ENCODE measurements at places on chromosomes 5 and 9.

DNA sequence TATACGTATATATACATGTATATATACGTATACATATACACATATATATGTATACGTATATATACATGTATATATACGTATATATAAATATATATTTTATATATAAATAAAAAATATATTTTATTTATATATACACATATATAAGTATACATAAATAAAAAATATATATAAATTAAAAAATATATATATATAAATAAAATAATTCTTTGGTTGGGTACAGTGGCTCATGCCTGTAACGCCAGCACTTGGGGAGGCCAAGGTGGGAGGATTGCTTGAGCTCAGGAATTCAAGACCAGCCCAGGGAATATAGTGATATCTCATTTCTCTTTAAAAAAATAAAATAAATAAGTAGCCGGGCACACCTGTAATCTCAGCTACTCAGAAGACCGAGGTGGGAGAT, 155.0 kb downstream of the CDC42SE2 start:
- no peak for DNase-seq

- no peak for DNase-seq
These were observed 298.6 kb upstream of the SLC24A2 start for GRCh38 chr9:20087481-20087880.

- DNase-seq: no peak
These were observed 22.0 kb upstream of the ARHGAP26 start for GRCh38 chr5:142748132-142748531.

GRCh38 chr5:90783460-90784333, 225.1 kb downstream of the ADGRV1 start:
- DNase-seq: peak; percentile 67

GRCh38 chr9:134403292-134403681, 77.0 kb downstream of the RXRA start:
- DNase-seq: no peak

DNA sequence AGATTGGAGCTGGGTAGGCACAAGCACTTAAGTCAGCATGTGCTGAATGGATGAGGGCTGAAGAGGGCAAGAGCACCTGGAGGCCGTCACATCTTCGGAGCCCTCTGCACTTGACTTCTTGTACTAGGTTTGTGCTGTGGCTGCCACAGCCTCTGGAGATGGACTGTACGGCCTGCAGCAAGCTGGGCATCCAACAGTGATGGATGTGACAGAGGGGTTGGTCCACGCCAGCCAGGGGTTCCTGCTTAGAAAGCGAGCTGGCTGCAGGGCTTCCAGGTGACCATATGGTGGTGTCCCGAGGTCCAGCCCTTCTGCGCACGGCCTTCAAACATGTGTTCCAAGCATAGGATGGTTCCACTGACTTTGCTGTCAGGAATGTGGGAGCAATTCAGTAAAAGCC, 65.1 kb upstream of the PHYKPL start:
- no peak for DNase-seq

- no peak for DNase-seq
These were observed 30.5 kb upstream of the MAP1B start for GRCh38 chr5:72076621-72077300.

DNA sequence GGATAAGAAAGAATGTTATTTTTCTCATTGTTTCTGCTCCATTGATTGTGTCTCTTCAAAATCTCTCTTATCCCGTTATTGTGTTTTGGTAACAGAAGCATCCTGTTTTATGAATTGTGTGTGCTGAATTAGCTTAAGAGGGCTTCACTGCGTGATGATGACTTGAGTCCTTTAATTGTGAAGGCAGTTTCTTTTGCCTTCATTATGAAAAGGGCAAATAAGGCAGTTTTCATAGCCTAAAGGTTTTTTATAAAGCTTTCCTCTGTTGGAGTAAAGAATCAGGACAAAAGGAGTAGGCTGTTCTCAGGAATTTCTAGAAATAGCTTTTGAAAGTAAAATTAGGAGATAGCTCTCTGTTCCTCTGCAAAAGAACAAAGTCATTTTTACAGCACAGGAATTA, 169.8 kb downstream of the FOCAD start:
- no peak for DNase-seq

GRCh38 chr5:76662521-76662920, 39.3 kb upstream of the F2RL2 start:
- no peak for DNase-seq

DNA sequence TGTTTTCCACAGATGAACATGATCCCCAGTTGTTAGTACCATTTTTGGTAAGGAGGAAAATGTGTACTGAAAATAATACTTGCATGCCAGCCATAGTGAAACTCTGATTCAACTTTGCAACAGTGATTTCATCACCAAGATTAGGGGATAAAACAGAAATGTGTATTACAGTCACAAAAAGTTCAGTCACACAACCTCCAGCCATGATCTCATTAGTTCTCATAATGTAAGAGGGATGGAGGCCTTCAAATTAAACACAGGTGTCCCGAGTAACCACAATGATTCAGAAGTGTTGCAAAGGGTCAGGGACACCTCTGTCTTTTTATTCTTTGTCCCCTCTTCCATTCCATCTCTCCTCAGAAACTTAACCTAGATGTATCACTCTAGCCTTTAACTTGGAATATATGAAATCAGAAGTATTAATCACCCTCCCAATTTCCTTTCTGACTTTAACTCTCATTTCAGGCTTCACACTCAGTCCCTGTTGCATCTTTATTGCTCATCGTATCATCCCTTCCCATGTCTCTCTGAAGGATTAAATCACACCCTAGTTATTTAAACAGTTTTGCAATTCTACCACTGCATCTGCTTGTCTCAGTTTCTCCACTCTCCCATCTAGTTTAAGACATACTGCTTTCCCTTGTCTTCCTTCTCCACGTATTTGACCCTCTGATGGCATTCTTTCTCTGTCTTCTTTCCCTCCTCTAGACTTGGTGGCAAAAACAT, 291.2 kb downstream of the ADAMTS6 start:
- no peak for DNase-seq

GRCh38 chr5:73321757-73322436, 126.7 kb downstream of the FOXD1 start:
- no peak for DNase-seq

DNA sequence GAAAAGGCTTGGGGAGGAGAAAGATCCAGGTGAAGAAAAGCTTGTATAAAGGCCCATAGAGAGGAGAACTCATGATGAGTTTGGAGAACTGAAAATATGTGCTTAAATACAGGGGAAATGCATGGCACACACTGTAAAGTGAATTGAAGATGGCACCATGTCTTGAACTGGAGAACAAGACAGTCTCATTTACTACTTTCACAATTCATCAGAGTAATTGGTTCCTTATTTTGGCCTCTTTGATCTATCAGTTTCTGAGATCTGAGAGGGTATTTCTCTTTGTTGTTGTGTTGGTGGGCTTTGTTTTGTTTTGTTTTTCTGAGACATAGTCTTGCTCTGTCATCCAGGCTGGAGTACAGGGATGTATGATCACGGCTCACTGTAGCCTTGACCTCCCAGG, 98.2 kb downstream of the CEMIP2 start:
- DNase-seq: no peak

- no peak for DNase-seq
These were observed 155.1 kb upstream of the ARRDC3 start for GRCh38 chr5:91538179-91538578.

DNA sequence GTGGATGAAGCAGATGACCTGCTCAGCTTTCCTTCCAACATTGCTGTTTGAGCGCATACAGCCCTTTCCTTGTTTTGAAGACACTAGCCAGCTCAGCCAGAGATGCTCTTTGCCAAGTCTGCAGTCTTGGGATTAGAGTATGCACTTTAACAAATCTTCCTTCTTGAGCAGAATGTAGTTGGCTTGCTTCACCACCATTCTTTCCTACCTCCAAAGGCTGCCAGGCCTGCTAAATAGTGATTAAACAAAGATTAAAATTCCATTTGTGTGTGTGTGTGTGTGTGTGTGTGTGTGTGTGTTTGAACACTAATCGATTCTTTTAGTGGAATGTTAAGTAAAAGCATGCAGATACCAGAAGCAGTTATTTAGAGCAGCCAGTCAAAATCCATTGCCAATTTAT, 97.6 kb downstream of the GALNT10 start:
- DNase-seq: no peak

GRCh38 chr9:81683704-81684103, 5.6 kb downstream of the TLE1 start:
- no peak for DNase-seq

- DNase-seq: no peak
These were observed 3.1 kb downstream of the KLF9 start for GRCh38 chr9:70411121-70411929.

DNA sequence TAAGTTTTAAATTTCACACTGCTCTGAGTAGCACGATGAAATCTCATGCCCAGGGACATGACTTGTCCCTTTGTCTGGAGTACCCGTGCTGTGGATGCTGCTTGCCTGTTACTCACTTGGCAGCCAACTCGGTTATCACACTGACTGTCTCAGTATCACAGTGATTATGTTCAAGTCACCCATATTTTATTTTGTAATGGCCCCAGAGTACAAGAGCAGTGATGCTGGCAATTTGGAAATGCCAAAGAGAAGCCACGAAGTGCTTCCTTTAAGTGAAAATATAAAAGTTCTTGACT, 22.8 kb upstream of the SCGB3A2 start:
- DNase-seq: no peak

GRCh38 chr5:105207066-105207465, 1644.5 kb upstream of the NUDT12 start:
- DNase-seq: no peak

GRCh38 chr5:169020102-169020501, 280.8 kb downstream of the SLIT3 start:
- DNase-seq: no peak

GRCh38 chr5:115749016-115749415, 67.4 kb downstream of the CDO1 start:
- no peak for DNase-seq

- DNase-seq: no peak
These were observed 109.0 kb upstream of the SMC2 start for GRCh38 chr9:103985077-103985476.

GRCh38 chr5:40474250-40474649, 205.5 kb upstream of the PTGER4 start:
- no peak for DNase-seq

GRCh38 chr5:117788596-117788995, 1199.8 kb downstream of the DTWD2 start:
- no peak for DNase-seq

GRCh38 chr5:181190711-181191525, 14.1 kb downstream of the TRIM7 start:
- no peak for DNase-seq

DNA sequence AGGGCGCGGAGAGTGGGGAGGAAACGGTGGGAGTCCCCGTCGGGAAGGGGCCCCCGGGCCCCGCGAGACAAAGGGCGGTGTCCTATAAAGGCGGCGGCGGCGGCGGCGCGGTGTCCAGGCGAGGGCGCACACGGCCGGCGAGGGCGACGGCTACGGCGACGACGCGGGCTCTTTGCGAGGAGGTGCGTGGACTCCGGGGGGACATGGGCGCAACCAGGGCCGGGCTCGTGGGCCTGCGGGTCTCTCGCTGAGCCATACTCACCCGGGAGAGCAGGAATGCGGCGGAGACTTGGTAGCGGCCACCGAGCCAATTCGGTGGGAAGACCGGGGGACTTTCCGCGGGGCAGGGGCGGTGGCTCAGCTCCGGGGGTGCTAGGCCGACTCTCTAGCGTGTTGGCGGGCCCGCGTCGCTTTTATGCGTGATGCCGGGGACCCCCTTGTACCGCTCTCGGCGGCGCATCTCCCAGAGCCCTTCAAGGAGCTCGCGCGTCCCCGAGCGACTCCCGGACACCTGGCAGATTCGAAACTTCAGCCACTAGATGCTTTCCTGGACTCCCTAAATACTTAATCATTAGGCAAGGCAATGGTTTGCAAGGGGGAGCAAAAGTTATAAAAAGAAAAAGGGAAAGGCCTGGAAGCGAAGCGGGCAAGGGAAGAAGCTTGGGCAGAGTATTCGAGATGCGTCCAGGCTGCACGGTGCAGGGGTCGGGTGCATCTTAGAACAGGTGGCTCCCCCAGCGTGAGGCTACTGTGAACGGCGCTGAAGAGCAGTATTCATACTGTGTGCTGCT, 5.9 kb upstream of the TAL2 start:
- DNase-seq: no peak

DNA sequence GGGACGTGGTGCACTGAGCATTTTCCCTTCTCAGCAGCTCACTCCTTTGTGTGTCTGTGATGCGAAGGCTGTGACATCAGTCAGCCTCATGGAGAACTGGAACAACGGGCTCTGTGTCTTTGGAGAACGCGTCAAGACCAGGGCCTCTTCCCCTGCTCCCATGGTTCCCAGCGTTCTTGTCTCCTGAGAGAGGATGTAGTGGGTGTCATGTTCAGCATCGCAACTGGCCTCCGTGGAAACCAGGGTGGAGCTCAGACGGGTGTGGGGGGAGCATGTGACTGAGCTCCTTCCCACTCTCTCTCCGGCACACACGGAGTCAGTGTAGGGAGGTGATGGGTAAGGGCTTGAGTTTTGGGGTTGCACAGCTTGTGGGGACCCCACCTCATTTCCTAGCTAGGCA, 59.7 kb downstream of the TENT4A start:
- no peak for DNase-seq

DNA sequence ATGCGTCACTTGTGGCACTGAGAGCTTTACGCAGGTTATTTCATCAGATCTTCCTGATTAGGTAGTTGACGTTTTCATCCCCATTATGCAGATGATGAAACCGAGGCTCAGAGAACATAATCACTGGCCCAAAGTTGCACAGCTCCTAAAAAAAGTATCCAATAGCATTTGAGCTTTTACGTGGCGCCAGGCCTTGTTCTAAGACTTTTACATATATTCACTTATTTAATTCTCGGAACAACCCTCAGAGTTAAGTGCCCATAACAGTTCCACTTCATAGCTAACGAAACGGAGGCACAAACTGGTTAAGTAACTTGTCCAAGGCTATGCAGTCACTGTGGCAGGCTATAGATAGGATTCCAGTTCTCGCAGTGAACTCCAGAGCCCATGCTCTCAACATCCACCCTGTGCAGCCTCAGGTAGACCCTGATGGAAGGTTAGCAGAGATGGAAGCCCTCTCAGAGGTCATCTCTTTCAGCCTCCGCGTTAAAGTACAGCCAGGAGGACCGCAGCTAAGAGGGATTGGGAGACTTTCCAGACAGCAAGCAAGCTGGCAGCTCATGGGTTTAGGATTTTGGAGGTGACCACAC, 39.3 kb downstream of the AMBP start:
- no peak for DNase-seq

DNA sequence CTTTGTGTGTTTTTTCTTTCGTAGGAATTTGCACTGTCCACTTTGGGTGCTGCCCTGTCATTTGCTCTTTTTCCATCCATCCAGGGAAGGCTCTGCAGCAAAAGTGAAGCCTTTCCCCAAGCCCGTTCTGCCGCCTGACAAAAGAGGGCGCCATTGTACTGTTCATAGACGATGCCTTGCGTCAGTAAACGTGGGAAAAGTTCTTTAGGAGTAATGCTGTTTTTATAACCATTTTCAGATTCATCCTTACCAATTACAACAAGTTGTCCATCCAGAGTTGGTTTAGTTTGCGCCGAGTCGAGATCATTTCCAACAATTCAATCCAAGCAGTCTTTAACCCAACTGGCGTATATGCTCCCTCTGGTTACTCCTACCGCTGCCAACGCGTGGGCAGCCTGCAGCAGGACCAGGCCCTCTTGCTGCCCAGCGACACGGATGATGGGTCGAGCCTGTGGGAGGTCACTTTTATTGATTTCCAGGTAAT, 34.3 kb upstream of the RPS23 start:
- DNase-seq: no peak

- no peak for DNase-seq
These were observed 99.7 kb downstream of the HTR4 start for GRCh38 chr5:148554621-148555020.

GRCh38 chr5:14270209-14270702, 127.1 kb downstream of the TRIO start:
- no peak for DNase-seq

Measured in T-cell (primary cell).